K562 (cell line): ENCODE measurements at places on chromosomes 7 and 10. TPM values are rescaled to one million over a fixed set of nuclear protein-coding genes. Genes with fewer than 3 reads are reported as not detected.

GRCh38 chr7:43112459-43112940 is at the start of gene HECW1:
Gene HECW1, plus strand, starts transcription at chr7:43112647. Its CDS starts 131,259 bp downstream, at chr7:43243906.
- no peak for DNase-seq

DNA sequence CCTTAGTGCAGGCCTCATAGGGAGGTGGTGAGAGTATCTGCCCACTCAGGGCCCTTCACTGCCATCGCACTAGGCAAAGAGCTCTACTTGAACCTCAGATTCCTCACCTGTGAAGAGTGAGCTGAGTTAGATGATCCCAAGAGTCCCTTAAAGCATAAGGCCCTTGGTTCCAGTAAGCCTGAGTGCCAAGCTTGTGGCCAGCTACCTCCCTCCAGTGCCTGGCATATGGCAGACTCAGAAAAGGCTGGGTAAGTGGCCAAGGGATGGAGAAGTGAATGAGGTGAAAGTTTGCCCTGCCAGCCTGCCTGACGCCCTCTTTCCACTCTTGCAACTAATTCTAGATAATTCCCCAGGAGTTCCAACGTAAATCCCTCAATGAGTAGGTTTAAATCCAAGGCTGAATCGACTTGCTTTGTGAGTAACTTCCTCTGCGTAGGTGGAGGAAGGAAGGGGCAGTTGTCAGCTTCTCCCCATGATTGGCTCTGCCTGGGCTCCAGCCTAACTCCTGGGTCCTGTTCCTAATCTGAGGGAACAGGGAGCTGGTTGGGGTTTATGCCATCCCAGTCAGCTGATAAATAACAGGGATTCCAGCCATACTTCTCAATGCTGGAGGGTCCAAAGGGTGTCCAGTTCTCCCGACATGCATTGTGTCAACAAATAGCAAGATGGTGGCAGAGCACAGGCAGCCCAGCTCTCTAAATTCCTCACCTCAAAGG is 14.2 kb downstream of the DUSP5 start:
- DNase-seq = no peak

DNA sequence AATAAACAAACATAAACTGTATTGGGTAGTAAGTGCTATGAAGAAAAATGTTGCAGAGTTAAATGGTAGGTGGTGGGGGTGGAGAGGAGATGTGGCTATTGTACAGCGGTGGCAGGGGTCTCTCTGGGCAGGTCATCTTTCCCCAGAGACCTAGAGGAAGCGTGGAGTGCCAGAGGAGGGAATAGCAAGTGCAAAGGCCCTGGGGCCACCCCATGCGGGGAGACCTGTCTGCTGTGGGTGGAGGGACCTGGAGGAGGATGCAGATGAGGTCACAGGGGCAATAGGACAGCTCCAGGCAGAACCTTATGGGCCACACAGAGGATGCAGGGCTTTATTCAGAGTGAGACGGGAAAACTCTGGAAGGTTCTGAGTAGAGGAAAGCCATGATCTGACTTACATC is 47.5 kb downstream of the DLG5 start:
- peak; percentile 45 for DNase-seq

- no peak for DNase-seq
These were observed 153.7 kb downstream of the FANK1 start for GRCh38 chr10:126049759-126050700.

DNA sequence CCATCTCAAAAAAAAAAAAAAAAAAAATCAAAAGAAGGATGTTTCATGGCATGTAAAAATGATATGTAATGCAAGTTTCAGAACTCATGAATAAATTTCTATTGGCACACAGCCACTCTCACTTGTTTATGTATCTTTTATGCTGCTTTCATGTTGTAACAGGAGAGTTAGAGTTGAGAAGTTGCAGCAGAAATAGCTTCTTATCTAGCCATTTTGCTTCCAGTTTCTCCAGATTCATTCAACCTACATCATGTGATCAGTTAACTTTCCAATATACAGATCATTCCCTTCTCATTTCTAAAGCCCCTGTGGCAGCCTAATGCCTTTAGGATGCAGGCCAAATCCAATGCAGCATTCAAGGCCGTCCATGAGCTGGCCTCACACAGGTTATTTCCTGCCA is 30.4 kb downstream of the ZNF786 start:
- no peak for DNase-seq

DNA sequence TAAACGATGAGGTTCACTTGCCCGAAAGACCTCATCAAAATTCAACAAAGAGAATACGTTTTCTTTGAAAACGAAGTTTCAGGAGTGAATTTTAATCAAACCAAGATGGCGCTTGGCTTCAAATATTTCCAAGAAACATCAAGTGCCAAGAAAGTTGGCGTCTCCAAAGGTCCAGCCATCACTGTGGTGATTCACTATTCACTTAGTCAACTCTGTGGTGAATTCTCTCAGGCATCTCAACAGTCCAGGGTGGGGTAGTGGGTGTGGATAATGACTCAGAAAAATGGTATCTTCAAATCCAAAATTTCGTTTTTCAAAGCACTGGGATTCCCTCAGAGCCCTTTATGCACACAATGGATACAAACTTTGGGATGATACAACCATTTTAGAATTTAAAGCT is 133.1 kb downstream of the SVIL start:
- DNase-seq = no peak

GRCh38 chr10:126233182-126234148 is 154.8 kb downstream of the ADAM12 start:
- no peak for DNase-seq

FAM221A gene
- total RNA-seq = not detected in 2 replicates

GRCh38 chr7:27680610-27681009 is 17.9 kb upstream of the HIBADH start:
- DNase-seq = no peak

- no peak for DNase-seq
These were observed 4.1 kb upstream of the GTPBP4 start for GRCh38 chr10:983971-984655.

ANAPC16 gene
- 72.5 and 72.7 TPM in 2 replicates for total RNA-seq

DNA sequence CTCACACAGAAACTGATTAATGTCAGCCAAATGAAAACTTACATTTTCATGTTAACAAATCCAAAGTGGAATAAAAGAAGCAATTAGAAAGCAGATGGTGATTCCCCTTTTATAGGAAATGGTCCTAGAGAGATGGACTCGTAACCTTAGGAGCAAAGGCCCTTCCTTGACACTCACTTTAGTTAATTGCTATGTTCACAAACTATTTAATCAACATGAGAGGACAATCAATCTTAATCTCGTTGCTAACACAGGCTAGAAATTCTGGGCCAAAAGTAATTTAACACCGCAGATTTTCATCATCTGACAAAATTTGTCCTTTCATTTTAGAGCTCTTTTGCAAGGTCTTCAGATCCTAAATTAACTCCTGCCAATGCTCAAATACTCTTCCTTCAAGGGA is 64.0 kb upstream of the DNAJB12 start:
- DNase-seq = no peak

- no peak for DNase-seq
These were observed 3.7 kb downstream of the TMEM140 start for GRCh38 chr7:135151533-135151932.

ANXA8L1 gene
- not detected in 2 replicates for total RNA-seq

CFAP46 gene
- total RNA-seq = not detected in 2 replicates

GRCh38 chr10:50832171-50832751 is 53.2 kb downstream of the A1CF start:
- no peak for DNase-seq

GRCh38 chr7:95905167-95905566 is 132.8 kb downstream of the DYNC1I1 start:
- DNase-seq = no peak

DNA sequence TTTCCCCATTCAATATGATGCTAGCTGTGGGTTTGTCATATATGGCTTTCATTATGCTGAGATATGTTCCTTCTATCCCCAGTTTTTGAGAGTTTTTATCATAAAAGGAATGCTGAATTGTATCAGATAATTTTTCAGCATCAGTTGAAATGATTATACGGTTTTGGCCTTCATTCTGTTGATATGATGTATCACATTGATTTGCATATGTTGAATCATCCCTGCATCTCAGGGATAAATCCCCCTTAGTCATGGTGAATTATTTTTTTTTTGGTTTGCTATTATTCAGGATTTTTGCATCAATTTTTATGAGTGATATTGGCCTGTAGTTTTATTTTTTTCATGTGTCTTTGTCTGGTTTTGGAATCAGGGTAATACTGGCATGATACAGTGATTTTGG is 1152.3 kb upstream of the C7orf33 start:
- DNase-seq = no peak

PITX3 gene
- total RNA-seq = 0.56 and 0.98 TPM in 2 replicates

TWNK gene
- 19.2 and 24.5 TPM in 2 replicates for total RNA-seq

OR6V1 gene
- not detected in 2 replicates for total RNA-seq

GRCh38 chr10:124035928-124036558 is 57.4 kb downstream of the CHST15 start:
- peak; percentile 61 for DNase-seq

DNA sequence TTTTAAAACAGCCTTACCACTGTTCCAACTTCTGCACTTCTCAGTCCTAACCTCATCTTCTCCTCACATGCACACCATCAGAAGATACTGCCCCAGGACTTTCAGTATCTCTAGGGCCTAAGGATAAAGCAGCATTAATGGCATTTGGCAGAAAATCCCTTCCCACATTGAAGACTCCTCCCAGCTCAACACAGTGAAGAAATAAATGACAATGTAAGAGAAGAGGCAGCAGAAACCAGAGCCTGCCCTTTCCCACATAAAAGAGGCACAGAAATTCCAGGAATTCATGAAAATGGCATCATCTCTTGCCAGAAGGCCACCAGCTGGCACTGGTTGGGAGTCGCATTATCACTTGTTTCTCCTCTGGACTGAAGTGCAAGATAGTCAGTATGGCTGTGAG is 3.7 kb downstream of the GCC1 start:
- DNase-seq = no peak

DNA sequence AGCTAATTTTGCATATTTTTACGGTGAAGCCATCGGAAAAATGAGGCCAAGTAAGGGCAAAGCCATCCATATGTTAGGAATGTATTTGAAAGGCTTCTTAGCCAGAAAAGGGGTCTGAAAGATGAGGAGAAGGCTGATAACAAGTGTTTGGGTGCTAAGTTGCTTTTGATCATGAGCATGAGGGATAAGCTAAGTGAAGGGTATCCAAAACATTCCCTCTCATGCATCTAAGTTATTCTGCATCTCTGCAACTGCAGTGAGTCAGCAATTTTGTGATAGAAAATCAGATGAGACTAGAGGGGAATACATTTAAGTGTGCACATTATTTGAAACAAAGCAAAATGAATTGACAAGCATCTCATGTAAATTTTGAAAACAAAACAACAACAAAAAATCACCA is 282.8 kb downstream of the GPR158 start:
- DNase-seq = peak; percentile 17

SPDYE1 gene
- total RNA-seq = not detected in 2 replicates

ZCCHC24 gene
- total RNA-seq = 11.0 and 11.5 TPM in 2 replicates

DNA sequence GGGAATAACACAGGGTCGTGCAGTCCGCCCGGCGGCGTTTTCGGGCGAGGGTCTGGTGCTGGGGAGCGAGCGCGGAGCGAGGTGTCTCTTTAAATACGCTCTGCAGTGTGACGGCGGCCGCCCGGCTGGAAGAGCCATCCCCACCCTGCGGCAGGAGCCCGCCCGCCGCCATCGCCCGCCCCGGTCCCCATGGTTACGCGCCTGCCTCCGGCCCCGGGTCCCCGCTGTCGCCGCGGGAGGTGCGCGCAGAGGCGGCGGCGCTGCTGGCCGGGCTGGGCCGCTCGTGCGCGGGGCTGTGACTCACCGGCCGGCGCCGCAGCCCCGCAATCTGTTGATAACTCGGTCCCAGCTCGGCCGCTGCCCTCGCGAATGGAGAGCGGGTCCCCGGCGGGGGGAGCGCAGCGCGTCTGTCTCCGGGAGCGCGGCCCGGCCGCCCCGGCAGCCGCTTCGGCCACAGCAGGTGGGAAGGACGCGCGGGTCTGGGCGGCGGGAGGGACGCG is at the start of gene ADGRA1:
ADGRA1 (plus strand) TSS at position 246 of the 500 bp plus-strand sequence. CDS start 986 bp downstream, outside the sequence.
- peak; percentile 15 for DNase-seq
